ENCODE measurements at places on chromosomes 4 and X. TPM values are rescaled to one million over a fixed set of nuclear protein-coding genes. Genes with fewer than 3 reads are reported as not detected.

The ZCCHC12 gene
- total RNA-seq = not detected

The MAP7D3 gene
- 9.2 TPM for total RNA-seq

The CCDC149 gene
- total RNA-seq = 5.7 TPM

The BEX4 gene
- total RNA-seq = 2.8 TPM

The C4orf51 gene
- not detected for total RNA-seq

The POLA1 gene
- 4.9 TPM for total RNA-seq

The CDX4 gene
- not detected for total RNA-seq

The SYTL5 gene
- total RNA-seq = not detected

The PLS3 gene
- 157 TPM for total RNA-seq

The MAGED4B gene
- 3.8 TPM for total RNA-seq

The PPM1K gene
- 8.3 TPM for total RNA-seq

The MOSPD2 gene
- total RNA-seq = 8.1 TPM

The PLP1 gene
- total RNA-seq = 7.6 TPM

The SCML2 gene
- 0.97 TPM for total RNA-seq

The NPFFR2 gene
- total RNA-seq = not detected

The PRDM5 gene
- 3.8 TPM for total RNA-seq

The PROM1 gene
- not detected for total RNA-seq

The RIPPLY1 gene
- total RNA-seq = not detected

The GNRHR gene
- total RNA-seq = not detected

The TEX13D gene
- not detected for total RNA-seq

The ZCCHC18 gene
- 0.18 TPM for total RNA-seq

The ATG4A gene
- total RNA-seq = 14.1 TPM

The FGFR3 gene
- total RNA-seq = 1.8 TPM

The COL25A1 gene
- total RNA-seq = not detected

The LUZP4 gene
- total RNA-seq = not detected

The SHROOM4 gene
- 3.6 TPM for total RNA-seq

The SLC10A4 gene
- not detected for total RNA-seq

The JCHAIN gene
- not detected for total RNA-seq

The MSL3 gene
- total RNA-seq = 33.6 TPM

The S100P gene
- total RNA-seq = not detected

The FGF13 gene
- not detected for total RNA-seq

The IL13RA1 gene
- 64.1 TPM for total RNA-seq

The PNMA5 gene
- not detected for total RNA-seq

The FAM9B gene
- total RNA-seq = not detected

The CMC4 gene
- 28.0 TPM for total RNA-seq

The F8A3 gene
- total RNA-seq = 11.0 TPM

The SPCS3 gene
- 53.3 TPM for total RNA-seq

The ADH1A gene
- not detected for total RNA-seq

The GATA1 gene
- total RNA-seq = not detected

The DGKK gene
- not detected for total RNA-seq

The XPNPEP2 gene
- total RNA-seq = 5.5 TPM

The PHEX gene
- 0.18 TPM for total RNA-seq

The HELT gene
- not detected for total RNA-seq

The ZNF280C gene
- 2.9 TPM for total RNA-seq

The DRD5 gene
- total RNA-seq = not detected

The RS1 gene
- not detected for total RNA-seq

The MAGEA10 gene
- total RNA-seq = not detected

The APELA gene
- not detected for total RNA-seq

The HOPX gene
- 15.4 TPM for total RNA-seq

The GPR119 gene
- total RNA-seq = not detected

The LDB2 gene
- 9.9 TPM for total RNA-seq

The CLDN22 gene
- not detected for total RNA-seq

The CLGN gene
- total RNA-seq = not detected

The GYG2 gene
- total RNA-seq = 5.2 TPM

Data from cardiac atrium fibroblast (primary cell).